Fibroblast of skin of right biceps (primary cell): ENCODE measurements at places on chromosomes 6 and 20.

DNA sequence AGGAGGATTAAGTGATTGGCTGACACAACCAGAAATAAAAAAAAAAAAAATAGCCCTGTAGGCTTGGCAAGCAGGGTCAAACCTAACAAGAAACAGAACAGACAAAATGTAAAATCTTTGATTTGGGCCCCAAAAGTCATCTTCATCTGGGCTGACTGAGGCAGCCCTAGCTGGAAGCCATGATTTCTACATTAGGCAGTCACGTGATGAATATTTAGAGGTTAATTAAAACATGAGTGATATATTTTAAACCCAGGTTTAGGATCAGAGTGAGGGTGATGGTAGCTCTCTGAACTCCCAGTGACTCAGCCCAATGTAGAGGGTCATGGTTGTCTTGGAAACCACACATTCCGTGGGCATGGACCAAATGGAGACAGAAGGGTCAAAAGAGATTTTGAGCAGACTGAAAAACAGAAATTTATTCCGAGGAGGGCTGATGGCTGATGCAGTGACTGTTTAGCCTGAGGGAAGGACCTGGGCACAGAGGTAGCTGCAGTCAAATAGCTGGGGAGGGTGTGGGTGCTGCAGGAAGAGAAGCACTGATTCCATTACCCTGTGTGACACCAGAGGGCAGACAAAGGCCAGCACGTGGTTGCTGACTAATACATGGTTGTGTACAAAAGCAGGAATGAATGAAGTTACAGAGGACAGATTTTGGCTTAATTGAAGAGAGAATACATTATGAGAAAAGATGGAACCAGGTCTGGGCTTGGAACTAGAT lies 573.1 kb upstream of the CHD6 start:
- no peak for DNase-seq

DNA sequence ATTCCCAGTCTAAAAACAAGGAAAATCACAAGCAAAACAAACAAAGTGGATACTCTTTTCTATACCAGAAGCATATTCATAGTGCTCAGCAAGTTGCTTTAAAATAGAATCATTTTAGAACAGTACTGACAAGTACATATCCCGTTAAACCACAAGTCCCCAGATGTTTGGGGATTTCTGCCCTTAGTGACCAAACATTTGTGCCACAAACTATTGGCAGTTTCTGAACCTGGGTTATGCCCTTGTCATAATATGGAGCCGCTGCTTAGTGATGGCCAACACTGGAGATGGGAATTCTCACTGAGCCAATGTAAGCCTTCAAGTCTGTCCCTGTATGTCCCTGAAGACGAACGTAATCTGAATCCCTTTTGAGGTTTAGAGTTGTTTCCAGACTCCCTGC lies 436.7 kb upstream of the JAG1 start:
- DNase-seq = no peak

GRCh38 chr6:126048635-126049034 lies 62.3 kb downstream of the TRMT11 start:
- no peak for DNase-seq

DNA sequence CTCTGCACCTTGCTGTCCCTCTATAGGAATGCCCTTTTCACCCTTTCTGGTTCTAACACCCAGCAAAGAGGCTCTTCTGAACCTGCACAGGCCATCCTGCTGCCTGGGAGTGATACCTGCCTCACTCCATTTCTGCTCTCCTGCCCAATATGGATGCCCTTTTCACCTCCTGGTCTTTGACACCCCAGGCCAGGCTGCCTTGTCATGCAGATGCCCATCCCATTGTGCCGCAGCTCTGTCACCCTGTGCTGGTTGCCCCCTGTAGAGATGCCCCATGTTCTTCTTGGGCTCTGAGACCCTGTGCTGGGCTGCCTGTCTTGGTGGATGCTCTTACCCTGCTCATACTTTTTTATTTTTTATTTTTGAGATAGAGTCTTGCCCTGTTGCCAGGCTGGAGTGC lies 95.3 kb downstream of the CDKAL1 start:
- DNase-seq = no peak

GRCh38 chr6:82364087-82365015 lies 734 bp downstream of the TPBG start:
- DNase-seq = peak; percentile 76

- DNase-seq = peak; percentile 74
Measured at GRCh38 chr6:16514249-16514648, 247.0 kb downstream of the ATXN1 start.

- no peak for DNase-seq
Measured at GRCh38 chr6:139547122-139547776, 172.8 kb upstream of the CITED2 start.

GRCh38 chr6:150713931-150714330 lies 114.2 kb downstream of the PLEKHG1 start:
- no peak for DNase-seq

- DNase-seq = no peak
Measured at GRCh38 chr6:12262236-12263061, 27.7 kb upstream of the EDN1 start.

DNA sequence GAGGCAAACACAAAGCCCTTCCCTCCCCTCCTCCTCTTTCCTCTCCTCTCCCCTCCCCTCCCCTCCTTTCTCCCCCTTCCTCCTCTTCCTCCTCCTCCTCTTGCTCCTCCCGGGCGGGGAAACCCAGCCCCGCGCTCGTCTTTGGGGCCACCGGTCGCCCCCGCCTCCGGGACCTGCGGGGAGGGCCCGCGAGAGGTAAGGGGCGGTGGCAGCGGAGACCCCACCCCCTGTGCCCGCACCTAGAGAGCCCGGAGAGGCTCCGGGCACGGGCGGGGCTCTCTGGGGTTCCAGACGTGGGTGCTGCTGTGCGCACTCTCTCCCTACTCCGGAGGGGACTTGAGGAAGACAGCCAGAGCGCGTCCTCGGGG lies at the start of gene RIN2:
Gene RIN2, plus strand, starts transcription at position 126 of the 368 bp plus-strand sequence. CDS start 131,344 bp downstream, outside the sequence.
- no peak for DNase-seq

DNA sequence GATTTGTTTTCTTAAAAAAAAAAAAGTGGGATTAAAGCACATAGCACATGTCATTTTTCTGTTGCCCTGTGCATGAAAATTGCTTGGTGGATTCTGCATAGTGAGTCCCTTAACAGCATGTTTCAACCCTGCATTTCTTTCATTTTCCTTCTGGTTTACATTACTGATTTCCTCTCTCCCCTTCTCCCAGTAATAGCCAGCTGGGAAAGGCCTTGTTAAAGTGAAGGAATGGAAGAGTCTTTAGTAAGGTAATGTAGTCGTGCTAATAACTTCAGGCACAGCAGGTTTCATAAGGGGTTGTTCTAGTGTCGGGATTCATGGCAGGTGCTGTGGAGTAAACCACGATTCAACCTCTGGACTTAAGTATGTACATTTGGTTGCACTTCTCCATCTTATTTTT lies 202.4 kb downstream of the FARS2 start:
- no peak for DNase-seq

DNA sequence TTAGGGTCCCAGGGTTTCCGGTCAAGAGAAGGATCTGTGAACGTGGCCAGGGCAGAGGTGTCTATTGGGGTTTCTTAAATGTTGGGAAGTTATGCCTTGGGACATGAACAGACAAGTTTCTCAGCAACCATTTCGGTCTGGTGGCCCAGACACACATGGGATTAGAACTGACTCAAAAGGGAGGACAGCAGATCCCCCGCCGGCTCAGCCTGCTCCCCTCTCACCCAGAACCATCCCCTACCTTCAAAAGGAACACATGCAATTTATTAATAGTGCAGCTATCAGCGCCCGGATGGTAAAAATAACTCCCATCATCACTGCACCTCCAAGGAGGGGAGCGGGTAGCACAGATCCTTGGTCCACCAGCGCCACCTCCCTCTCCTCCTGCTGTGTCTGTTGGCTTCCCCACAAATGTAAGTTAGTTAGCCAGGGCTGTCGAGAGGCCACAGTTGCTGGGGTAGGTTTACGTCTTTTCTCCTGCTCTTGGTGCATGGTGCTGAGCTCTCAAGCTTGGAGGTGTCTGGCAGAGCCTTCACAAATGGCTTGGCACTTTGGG lies 77.1 kb downstream of the TRAM2 start:
- no peak for DNase-seq

DNA sequence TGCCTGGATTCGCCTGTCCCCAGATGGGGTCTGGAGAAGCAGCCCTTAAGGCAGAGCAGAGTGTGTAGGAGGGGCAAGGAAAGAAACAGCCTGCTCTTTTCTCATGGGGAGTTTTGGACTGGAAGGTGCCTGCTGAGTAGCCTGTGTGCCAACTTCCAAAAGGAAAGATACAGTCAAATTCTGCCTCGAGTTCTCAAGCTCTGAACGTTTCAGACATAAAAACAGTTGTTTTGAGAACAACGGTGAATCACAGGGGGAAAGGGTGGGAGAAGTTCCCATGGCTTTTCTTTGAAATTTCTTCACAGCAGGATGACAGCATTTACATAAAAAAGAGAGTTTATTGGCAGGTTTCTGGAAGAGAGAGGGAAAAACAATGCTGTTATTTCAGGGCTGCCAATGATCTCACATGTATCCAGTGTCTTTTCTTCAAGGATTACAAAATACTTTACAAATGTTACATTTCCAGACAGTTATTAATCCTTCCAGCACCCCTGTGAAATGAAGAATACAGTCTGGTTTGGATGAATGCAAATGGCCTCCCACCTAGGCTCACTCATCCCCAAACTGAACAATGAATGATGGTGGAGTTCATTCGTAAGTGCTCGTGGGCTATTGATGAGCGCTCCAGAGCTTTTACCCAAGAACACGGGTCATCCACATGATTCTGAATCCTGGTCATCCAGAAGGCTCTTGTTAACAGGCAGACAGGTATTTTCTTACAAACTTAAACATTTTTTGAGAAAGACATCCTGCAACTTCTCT lies 33.8 kb upstream of the ECI2 start:
- DNase-seq = peak; percentile 6

DNA sequence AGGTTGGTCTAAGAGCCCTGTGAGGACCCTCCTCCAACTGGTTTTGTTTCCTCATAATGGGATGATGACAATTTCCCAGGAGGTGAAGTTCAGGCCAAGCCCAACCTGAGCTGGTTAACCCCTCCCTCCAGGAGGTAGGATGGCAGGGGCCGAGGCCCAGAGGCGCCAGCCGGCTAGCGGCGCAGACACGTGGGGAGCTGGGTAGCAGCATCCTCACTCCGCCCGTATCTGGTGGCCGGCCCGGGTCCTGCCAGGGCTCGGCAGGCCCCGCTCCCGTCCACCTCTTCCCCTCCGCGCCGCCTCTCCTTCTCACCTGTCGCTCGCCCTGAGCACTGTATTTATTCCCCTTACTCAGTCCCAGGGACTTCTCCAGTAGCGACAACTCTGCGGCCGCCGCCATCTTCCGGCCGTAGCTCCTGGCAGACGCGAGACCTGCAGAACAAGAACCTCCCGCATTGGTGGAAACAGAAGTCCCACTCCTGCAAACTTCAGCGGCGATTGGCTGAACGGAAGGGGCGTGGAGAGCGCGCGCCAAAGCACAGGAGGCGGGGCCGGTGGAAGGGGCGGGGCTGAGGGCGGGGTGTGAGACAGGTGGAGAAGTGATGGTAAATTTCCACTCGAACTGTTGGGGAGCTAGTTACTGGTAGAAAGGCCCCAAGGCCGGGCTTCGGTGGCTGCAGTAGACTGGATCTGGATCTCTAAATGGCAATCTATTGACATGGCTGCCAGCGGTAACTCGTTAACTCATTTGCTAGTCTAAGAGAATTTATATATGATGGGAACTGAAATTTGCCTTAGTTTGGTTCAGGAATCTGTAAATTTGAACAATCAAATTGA lies at the start of gene EEF1E1:
Gene EEF1E1, minus strand, starts transcription at position 427 of the 837 bp plus-strand sequence. Its CDS starts 27 bp downstream, at position 400.
- peak; percentile 93 for DNase-seq

- peak; percentile 42 for DNase-seq
Measured at GRCh38 chr6:13485923-13486562, 1.4 kb downstream of the GFOD1 start.

- no peak for DNase-seq
Measured at GRCh38 chr6:159152041-159152440, 17.2 kb upstream of the FNDC1 start.

- DNase-seq = peak; percentile 25
Measured at GRCh38 chr6:109896341-109896740, 81.8 kb upstream of the GPR6 start.
